ENCODE measurements at places on chromosomes 16 and 17.
A peak's percentile ranks its signal among the peaks of the same experiment; 100 is the strongest.

DNA sequence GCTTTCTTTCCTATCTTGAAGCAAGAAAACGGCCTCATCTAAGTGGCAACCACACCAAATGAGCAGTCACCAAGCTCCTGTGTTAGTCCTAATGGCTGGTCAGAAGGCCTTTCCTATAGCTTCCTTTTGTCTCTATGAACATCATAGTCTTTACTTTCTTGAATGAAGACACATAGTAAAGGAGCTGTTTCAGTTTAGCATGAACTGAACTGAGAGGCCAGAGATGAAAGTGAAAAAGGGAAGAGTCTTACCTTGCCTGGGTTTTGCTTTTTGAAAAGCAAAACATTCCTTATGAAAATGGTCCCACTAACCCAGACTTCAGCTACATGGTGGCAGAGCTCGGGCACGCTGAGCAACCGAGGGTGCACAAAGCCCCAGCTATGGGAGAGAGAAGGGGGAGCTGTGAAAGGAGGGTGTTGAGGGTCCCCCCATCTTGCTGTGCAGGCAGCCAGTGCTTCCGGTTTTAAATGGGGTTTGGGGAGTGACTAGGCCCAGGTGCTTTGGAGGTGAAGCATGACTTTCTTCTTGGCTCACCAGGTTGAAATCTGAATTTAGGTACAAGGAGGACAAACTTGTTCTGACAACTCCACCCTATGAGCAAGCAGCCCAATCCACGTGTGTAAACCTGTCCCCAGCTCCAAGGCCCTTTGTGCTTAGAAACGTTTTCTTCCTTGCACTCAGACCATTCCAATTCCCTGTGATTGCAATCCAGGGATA, 9.1 kb upstream of the PSMC3IP start:
- no peak for DNase-seq

- no peak for DNase-seq
These were observed 4.8 kb upstream of the GFOD2 start for GRCh38 chr16:67723911-67724305.

DNA sequence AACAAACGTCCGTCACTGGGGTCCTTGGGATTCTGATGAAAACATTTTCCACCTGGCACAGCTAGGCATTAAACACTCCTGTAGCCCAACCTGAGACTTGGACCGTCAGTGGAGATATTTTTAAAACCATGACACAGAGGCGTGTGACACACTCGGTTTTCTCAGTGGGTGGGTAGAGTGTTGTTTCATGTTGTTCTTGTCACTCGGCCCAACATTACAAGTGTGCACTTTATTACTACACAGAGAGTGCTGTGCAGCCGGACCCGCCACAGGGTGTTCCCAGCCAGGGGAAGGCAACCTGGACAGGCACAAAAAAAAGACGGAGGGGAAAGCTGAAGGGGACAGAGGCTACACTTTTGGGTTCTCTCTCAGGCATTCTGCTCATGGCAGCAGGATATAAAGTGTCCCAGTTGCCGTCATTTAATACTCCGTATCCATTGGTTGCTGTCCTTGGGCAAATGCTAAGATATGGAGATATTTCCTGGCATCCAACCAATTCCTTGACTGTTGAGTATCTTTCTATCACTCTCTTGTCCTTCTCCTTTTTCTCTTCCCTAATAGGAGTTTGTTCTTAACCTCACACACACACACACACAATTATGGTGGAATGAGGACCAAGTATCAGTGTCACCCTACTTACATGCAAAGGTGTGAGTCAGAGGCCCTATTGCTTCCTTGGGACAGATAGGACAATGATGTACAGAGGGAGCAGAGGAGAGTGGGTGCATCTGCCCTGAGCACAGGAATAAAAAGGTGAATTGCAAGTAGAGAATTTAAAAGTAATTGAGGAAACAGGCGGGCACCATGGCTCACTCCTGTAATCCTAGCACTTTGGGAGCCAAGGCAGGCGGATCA, 154.1 kb upstream of the SOX9 start:
- no peak for DNase-seq

DNA sequence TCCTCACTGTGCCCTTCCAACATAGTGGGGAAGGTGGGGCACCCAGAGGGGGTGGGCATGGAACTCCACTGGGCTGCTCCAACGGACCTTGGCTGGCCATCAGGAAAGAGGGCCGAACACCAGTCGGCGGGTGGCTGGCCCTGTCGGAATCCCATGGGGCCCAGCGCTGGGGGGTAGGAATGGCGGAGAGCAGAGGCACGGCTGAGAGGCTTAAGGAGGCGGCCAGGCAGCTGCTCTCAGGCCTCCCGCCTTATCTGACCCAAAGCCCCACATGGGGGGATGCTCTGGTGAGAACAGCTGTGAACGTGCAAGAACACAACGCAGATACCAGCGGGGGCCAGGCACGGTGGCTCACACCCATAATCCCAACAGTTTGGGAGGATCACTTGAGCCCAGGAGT, 4.4 kb upstream of the MYO1C start:
- DNase-seq: no peak

DNA sequence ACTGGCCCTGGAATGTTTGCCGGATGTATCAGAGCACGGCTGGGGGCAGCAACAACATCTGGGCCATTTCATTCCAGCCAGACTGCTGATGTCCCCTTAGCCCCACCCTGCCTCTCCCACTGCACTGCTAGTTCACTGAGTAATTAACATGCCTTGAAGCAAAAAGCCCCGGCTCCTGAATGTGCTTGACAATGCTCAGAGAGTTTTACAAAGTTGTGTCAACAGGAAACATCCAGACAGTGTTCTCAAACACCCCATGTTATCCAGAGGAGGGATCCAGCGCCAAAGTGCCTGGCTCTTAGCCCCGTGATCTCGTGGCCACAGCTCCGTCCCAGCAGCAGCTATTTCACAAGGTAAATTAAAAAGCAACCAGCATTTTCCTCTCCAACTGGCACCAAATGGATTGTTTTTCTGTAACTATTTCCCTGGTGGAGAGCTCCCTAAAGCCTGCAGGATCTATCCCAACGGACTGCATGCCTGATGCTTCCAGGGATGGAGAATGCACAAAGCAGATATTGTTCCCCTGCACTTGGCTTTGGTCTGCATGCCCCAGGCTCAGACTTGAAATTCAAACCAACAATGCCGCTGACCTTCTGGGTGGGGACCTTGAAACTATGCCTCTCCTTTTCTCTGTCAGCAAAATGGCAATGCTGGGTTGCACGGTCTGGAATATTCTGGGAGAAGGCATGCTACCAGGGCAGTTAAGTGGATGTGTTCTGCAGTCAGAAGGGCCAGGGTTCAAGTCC, 115.6 kb upstream of the CDH5 start:
- DNase-seq: peak; percentile 74

DNA sequence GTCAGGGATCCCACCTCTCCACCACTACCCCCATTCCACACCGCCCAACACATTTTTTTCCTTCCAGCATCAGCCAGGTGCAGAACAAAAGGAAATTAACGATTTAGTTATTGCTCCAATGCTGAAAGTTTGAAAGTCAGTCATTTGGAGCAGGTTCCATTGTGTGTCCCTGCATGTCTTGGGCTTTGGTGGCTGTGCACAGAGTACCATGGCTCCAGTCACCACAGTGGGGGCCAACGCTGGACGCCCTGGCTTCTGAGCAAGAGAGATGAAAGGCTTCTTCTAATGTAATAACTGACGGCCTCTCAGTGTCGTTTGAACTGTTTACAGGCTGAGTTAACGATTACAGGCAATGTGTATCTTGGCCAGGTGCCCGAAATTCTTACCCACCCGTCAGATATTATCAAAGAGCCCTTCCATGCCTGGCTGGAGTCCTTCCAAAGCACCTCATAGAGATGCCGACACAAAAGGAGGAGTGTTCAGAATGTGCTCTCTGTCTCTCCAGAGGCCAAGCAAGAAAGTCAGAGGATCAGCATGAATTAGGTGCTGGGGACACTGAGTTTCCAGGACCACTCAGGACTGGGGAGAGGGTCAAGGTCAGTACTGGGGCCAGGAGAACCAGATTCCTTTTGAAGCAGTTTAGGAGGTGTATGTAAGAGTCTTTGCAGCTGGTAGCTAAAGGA, 25.9 kb downstream of the RNF43 start:
- DNase-seq: peak; percentile 10

- no peak for DNase-seq
These were observed 24.6 kb downstream of the COG7 start for GRCh38 chr16:23428351-23428750.

GRCh38 chr16:78566397-78567073, 467.1 kb downstream of the WWOX start:
- no peak for DNase-seq

GRCh38 chr16:83738923-83739503, 68.8 kb upstream of the HSBP1 start:
- DNase-seq: peak; percentile 60

GRCh38 chr16:88308441-88309173, 74.2 kb upstream of the ZNF469 start:
- no peak for DNase-seq

DNA sequence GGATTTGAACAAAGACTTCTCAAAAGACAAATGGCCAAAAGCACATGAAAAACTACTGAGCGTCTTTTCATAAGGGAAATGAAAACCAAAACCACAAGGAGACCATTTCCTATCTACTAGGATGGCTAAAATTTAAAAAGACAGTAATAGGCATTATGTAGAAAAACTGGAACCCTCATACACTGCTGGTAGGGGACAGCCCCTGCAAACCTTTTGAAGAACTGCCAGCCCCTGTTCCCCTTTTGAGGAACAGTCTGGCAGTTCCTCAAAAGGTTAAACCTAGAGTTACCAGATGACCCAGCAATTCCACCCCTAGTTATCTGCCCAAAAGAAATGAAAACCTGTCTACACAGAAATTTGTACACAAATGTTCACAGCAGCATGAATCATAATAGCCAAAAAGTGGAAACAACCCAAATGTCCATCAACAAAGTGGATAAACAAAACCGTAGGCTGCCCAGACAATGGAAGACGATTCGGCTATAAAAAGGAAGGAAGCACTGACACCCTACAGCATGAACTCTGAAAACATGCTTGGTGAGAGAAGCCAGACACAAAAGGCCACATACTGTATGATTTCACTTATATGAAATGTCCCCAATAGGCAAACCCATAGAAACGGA, 22.9 kb downstream of the CDIP1 start:
- DNase-seq: no peak

GRCh38 chr17:10792151-10792550, 11.7 kb downstream of the TMEM238L start:
- DNase-seq: no peak

DNA sequence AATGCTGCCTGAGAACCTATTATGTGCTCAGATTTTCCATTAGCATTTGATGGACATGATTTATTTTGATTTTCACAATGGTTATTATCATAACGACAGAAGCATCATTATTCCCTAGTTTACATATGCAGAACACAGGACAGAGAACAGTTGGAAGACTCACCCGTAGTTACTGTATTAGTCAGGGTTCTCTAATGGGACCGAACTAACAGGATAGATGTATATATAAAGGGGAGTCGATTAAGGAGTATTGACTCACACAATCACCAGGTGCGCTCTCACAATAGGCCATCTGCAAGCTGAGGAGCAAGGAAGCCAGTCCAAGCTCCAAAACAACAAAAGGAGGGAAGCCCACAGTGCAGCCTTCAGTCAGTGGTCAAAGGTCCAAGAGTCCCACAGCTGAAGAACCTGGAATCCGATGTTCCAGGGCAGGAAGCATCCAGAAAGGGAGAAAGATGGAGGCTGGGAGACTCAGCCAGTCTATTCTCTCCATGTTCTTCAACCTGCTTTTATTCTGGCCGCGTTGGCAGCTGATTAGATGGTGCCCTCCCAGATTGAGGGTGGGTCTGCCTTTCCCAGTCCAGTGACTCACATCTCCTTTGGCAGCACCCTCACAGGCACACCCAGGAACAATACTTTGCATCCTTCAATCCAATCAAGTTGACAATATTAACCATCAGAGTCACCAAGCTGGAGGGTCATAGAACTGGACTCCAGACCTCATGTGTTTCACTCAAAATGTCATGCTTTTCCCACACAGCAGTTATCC, 92.7 kb upstream of the XYLT1 start:
- DNase-seq: no peak

DNA sequence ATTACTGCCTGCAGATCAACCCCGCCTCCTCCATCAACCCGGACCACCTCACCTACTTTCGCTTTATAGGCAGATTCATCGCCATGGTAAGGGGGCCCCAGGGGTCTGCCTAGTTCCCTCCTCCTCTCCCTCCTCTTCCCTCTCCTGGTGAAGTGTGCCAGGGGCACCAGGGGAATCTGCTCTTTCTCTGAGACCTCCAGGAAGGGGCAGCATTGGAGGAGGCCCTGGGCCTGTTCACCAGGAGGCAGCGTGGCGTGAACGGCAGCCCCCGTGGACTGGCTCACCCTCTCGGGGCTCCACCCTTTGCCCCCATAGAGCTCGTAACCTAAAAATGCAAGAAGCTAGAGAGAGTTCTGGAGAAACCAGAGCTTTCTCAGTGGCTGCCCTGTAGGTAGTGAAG, 17.1 kb upstream of the CLEC18A start:
- no peak for DNase-seq

GRCh38 chr17:65634533-65634932, 73.1 kb upstream of the AXIN2 start:
- no peak for DNase-seq

- no peak for DNase-seq
These were observed 69.4 kb upstream of the CA10 start for GRCh38 chr17:52227926-52228325.

DNA sequence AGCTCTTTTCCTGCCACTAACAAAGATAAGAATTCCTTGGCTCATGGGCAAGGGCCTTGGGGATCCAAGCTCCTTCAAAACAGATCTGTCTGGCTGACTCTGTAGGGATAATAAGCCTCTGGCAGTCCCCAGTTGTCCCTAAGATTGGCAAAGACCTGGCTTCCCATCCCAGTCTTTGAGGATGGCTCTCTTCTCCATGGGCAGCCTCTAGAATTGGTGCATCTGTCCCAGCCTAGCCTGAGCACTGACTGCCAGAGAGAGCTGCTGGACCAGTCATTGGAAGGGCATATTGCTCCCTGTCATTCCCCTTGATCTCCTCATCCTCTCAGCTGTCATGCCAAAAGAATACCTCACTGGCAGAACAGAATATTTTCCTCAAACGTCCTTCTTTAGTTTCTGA, 13.2 kb upstream of the CUEDC1 start:
- DNase-seq: no peak
